Activated CD4-positive, alpha-beta T cell treated with anti-CD3 and anti-CD28 coated beads, Interleukin-2, Interleukin-4, amounts not matched to agents 100 ng/mL and 50 ng/mL, durations not matched to agents 16 hours and 8 hours (primary cell): ENCODE measurements at places on chromosomes 3 and 15.

DNA sequence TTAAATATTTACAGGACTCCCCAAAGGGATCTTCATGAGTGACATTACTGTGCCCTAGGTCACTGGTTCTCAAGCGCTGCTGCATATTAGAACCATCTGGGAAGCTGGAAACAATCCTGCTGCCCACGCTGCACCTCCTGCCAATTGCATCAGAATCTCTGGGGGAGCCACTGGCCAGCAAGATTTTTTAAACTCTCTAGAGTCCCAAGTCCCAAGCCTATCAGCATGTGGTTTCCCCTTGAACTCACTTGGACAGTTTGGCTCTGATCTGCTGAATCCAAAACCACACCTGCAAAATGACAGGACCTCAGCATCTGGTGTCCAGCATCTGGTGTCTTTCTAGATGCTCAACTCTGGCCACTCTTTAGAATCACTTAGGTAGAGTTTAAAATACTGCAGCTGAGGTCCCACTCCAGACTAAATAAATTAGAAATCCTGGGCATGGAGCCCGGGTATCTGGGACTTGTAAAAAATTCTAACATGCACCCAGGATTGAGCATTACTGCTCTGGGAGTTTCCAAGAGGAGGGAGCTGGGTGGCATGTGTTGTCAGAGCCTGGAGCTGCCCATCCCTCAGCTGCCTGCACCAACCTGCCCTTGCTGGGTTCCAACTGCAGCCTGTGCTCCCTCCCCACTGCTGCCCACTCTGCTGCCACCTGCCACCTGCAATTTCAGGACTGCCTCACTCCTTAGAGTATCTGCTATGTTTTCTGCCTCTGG is 311.3 kb downstream of the SLC9A9 start:
- DNase-seq: no peak

- DNase-seq: no peak
These were observed 52.4 kb downstream of the POLQ start for GRCh38 chr3:121493431-121493830.

DNA sequence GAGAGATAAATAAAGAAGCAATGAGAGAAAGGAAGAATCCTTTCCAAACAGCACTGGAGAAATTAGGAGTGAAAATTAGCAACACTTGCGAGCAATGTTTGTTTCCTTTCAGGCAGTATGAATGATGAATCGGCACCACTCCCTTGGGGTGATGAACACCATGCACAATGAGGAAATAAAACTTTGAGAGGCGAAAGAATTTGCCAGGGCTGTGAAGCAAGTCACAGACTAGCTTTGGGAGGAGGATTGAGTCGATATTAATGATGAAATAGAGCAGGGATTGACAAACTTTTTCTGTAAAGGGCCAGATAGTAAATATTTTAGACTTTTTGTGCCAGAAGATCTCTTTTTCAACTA is 237.7 kb downstream of the AGBL1 start:
- no peak for DNase-seq

DNA sequence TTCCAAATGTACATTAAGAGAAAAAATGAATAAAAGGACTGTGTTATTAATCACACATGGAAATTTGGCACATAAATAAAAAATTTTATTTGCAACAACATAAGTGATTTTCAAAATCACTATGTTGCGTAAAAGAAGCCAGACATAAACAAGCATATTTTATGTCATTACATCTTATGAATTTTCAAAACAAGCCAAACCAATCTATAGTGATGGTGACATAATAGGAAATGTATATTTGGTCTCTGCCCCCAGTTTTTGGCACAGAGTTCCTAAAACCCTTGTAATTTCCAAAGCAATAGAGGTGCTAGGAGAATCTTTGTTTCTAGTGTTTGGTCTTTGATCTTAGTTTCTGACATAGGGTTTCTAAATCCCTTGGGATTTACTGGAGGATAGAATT is 543.3 kb downstream of the ZBBX start:
- no peak for DNase-seq

DNA sequence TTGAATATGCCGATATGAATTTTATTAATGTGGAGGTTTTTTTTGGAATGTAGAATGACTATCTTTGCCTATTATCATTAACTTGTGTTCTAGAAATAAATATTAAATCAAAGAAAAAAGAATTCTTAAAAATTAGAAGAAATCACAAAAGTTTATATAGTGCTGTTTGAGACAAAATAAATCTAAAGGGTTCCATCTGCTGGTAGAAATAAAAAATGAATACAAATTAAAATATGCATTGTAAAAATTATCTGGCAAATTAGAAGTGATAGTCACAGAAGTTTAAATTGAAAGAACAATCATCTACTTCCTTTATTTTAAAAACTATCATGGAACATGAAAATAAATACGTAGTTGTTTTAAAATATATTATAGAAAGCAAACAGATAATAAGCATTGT is 22.7 kb upstream of the ZBTB20 start:
- DNase-seq: no peak

DNA sequence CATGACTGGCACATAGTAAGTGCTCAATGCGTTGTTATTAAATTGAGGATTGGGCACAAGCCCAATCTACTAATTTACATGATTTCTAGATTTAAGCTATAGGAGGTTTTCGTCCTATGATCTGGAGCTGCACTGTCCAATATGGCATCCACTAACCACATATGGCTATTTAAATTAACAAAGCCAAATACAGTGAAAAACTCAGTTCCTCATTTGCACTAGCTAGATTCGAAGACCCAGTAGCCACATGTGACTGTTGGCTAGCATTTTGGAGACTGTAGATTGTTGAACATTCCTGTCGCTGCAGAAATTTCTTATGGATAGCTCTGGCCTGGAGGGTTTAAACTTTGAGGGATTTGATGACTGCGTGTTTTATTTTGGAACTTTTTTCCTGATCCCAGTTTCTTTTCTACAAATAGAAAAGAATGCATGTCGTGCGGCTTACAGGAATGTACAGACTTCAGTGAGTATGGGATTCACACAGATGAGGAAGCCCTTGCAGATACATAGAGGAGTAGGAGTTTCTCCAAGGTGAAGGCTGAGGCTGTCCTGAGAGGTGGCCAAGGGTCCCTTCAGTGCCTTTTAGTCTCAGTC is 82.8 kb downstream of the SLCO3A1 start:
- no peak for DNase-seq

DNA sequence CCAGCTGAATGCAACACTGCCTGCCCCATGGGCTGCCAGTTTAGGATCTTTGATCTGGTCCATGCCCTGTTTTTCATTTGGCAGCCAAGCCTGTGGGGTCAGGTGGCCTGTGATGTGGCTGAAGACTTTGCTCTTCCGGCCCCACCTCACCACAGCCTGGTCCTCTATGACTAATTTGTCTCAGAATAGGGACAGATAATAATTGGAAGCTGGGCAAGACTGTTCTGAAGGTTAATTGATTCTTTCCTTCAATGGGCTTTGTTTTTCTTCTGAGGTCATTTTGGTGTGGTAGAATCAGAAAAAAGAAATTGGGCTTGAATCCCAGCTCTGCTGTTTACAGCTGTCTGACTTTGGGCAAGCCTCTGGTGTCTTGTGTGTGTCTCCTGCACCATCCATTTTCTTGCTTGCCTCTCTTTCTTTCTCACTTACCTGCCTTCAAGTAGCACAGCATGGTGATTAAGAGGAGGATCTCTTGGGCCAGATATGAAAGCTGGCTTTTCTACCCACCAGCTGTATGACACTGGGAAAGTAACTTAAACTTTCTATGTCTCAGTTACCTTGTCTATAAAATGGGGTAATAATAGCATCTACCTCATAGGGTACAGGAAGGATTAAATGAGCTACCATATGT is 24.2 kb downstream of the ABHD2 start:
- no peak for DNase-seq

DNA sequence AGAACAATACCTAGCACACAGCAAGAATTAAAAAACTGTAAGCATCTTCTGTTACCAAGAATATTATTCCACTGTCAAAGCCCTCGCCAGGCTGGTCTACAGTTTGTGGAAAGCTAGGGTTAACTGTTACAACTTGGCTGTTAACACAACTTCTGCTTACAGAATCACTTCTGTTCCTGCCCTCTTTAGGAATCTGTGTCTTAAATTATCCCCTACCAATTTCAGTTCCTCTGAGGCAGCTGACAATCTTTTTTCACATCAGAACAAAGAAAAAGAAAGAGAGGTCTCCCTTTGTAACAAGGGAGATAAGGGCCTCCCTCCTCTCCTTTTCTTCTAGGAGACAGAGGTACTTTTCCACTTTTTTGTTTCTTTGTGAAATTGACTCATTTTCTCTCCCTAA is 188.9 kb downstream of the FMN1 start:
- DNase-seq: no peak

- no peak for DNase-seq
These were observed 60.2 kb upstream of the NANOGP8 start for GRCh38 chr15:35145336-35145735.

GRCh38 chr3:63875510-63875909 is 11.8 kb downstream of the ATXN7 start:
- no peak for DNase-seq

GRCh38 chr15:63449731-63450130 is 54.7 kb upstream of the USP3 start:
- DNase-seq: no peak

- DNase-seq: peak; percentile 31
These were observed at the start of gene TTLL3 for GRCh38 chr3:9809615-9810432. TSS of gene TTLL3 (plus strand) at chr3:9810262. CDS start at chr3:9810662, 400 bp downstream.

DNA sequence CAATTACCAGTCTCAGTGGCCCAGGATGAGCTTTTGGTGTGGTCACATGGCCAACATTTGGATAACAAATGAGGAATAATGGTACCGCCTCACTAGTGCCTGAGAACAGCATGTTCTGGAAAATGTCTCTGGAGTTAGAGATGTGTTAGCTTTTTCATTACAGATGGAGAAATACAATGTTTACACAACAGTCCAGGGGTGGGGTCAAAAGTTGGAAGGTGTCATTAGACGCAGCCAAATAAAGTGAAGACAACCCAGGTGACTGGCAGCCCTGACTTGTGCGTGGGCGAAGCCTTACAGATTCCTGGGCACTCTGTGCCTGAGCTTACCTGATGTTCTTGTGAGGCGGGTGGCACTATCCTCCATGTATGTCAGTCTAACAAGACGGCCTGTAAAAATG is 12.8 kb downstream of the IL17RB start:
- no peak for DNase-seq

DNA sequence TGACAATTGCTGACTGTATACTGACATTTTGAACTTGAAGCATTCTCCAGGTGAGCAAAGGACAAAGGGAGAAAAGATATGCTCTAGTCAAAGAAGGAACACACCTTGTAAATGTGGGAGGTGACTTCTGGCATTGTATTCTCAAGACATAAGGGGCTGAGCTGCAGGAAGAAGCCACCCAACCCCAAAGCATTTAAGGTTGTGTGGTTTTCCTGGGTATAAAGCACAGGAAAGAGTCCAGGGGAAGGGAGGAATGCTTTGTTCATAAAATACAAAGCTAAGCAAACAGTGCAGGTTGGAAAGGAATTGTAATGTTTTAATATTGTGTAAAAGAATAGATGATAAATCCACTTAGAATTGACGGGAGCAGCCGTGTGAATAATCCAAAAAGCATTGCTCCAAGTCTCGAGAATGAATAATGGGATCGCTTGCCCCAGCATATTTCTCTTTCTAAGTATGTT is 102.4 kb upstream of the LRIG1 start:
- DNase-seq: no peak

GRCh38 chr15:77610731-77611130 is 22.0 kb downstream of the LINGO1 start:
- no peak for DNase-seq

GRCh38 chr3:132417695-132418411 is 551 bp downstream of the DNAJC13 start:
- DNase-seq: peak; percentile 58

GRCh38 chr3:108029466-108029865 is 61.4 kb downstream of the CD47 start:
- no peak for DNase-seq

GRCh38 chr15:60448668-60449360 is 30.1 kb downstream of the ICE2 start:
- no peak for DNase-seq

DNA sequence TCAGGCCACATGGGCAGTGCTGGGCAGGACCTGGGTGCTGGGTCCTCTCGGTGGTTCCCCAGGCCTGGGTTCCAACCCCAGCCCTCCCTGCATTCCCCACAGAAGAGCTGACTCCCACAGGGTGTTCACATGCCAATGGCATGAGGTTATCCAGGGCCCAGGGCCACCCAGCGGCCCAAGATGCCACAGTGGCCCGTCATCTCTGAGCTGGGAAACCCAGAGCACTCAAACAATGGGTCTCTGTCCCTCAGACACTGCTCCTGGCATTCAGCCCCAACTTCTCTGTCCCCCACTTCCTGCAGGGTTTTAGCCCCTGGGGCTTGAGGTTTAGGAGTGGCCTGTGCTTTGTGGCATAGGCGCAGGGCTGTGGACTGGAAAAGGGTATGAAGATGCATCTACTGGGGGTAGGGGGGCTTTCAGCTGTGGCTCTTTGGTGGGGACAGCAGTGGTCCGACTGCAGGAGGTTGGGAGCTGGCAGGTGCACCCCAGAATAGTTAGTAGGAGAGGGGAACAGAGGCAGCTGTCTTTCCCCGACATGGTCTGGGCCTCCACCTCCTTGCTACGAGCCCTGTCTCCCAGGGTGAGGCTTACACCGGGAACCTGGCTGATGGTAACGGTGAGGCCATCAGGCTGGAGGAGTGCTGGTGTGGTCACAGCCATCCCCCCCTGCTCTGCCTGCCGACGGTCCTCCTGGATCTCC is 1.7 kb downstream of the CCDC9B start:
- no peak for DNase-seq

GRCh38 chr3:65004795-65005295 is 317.0 kb upstream of the ADAMTS9 start:
- no peak for DNase-seq

DNA sequence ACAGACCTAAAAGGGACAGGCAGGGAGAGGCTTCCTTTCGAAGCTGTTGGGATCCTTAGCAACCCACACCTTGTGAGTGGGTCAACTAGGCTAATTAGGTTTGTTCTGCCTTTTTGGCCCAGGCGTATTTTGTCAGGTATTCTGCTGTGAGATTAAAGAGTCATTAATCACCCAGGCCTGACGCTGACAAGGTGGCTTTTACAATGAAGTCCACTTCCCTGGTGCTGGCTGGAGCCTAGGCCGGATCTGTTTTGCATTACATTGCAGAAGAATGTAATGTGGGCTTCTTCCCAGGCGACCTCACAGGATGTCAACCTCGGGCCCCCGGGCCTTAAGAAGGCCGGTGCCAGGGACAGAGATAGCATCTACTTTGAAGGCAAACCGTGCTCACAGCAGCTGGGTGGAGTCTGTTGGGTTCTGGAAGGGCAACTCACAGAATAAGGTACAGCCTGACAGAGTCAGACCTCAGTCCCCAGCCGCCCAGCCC is 76.9 kb downstream of the HES1 start:
- no peak for DNase-seq
